ENCODE measurements at places on chromosomes 5 and 9. TPM values are rescaled to one million over a fixed set of nuclear protein-coding genes. Genes with fewer than 3 reads are reported as not detected.

- no peak for DNase-seq
These were observed 15.2 kb downstream of the ZBTB5 start for GRCh38 chr9:37449862-37450632.

- no peak for DNase-seq
These were observed 10.5 kb downstream of the TMEM268 start for GRCh38 chr9:114621561-114621960.

IFNK gene
- total RNA-seq = not detected

IL17B gene
- not detected for total RNA-seq

CDX1 gene
- not detected for total RNA-seq

GRCh38 chr5:40796487-40796889 is 1.7 kb downstream of the PRKAA1 start:
- no peak for DNase-seq

OBP2B gene
- not detected for total RNA-seq

DNA sequence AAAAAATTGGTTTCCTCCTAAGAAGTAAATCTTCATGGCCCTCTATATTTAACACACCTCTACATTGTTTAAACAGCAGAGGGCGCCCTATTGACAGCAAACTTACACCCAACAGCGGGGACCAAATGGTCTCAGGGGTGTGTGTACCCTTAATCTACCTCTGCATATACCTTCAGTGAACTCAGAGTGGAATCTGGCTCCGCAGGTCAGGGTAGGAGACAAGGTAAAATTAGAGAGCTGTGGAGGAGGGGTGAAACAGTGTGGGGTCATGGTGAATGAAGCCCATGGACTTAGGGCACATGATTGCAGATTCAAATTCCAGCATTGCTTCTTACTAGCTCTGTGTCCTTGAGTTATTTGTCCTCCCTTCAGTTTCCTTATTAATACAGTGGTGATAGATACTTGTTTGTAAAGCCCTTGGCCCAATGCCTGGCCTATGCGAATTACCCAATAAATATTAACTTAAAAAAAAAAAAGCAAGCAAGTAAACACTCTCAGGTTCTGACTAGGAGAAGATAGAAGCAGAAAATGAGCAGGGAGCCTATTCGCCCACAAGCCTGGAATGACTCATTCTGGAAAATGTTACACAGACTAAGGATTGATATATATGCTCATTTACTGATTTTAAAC is 122.9 kb downstream of the CAVIN4 start:
- no peak for DNase-seq

Data from activated naive CD4-positive, alpha-beta T cell treated with anti-CD3 and anti-CD28 coated beads, Interleukin-2, amount 50 U/mL, for 72 hours (primary cell).